ENCODE measurements at places on chromosomes 4 and X. TPM values are rescaled to one million over a fixed set of nuclear protein-coding genes. Genes with fewer than 3 reads are reported as not detected.

- DNase-seq = no peak
- no peaks in the 10 kb centered on the region for H3K4me1 ChIP-seq
- no peaks in the 10 kb centered on the region for H3K27me3 ChIP-seq
- H3K4me3 ChIP-seq = no peak overlapping the region
Observed at GRCh38 chr4:56195025-56195424, 192.3 kb downstream of the AASDH start.

GRCh38 chr4:57501720-57502119 lies 391.5 kb upstream of the IGFBP7 start:
- no peak for DNase-seq
- H3K27ac ChIP-seq = no peak overlapping the region
- no peaks in the 10 kb centered on the region for H3K4me1 ChIP-seq
- no peak overlapping the region for H3K4me3 ChIP-seq

DNA sequence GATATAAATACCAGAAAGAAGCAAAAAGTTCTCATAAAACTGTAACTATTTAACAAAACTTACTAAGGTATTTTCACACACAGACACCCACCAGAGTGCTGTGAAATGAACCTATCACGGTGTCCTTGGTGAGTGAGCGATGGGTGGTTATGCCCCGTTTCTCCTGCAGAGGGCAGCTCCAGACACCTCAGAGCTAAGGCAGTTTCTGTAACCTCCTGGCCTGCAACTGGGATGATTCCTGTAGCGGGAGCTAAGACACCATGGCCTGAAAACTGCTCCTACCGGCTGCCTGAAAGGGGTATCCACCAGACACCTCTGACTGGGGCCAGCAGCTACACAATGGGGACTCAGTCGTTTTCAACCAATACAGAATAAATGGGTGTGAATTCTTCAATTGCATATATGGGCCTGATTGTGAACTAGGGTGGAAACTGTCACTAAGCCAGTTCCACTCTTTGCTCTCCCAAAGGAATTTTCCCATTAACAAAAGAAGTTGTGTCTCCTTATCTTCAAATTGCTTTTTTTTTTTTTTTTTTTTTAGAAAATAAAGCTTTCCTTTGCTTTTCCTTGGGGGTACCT lies 2375.8 kb upstream of the TENM3 start:
- no peak overlapping the region for H3K27ac ChIP-seq
- no peaks in the 10 kb centered on the region for H3K4me1 ChIP-seq
- no peaks in the 10 kb centered on the region for H3K27me3 ChIP-seq
- no peaks in the 10 kb centered on the region for H3K36me3 ChIP-seq
- DNase-seq = peak; percentile 60

The LDB2 gene
- 18.7 TPM for total RNA-seq

- no peaks in the 10 kb centered on the region for H3K27me3 ChIP-seq
- no peaks in the 10 kb centered on the region for H3K36me3 ChIP-seq
- no peaks in the 10 kb centered on the region for H3K4me1 ChIP-seq
Observed at GRCh38 chrX:105114554-105115130, 105.9 kb downstream of the TEX13A start.

- no peak for DNase-seq
- no peaks in the 10 kb centered on the region for H3K27me3 ChIP-seq
Observed at GRCh38 chr4:23728393-23728792, 161.5 kb downstream of the PPARGC1A start.

The FATE1 gene
- not detected for total RNA-seq

GRCh38 chr4:59770601-59771264 lies 1429.4 kb upstream of the ADGRL3 start:
- DNase-seq = no peak
- H3K36me3 ChIP-seq = no peaks in the 10 kb centered on the region
- H3K4me3 ChIP-seq = no peak overlapping the region
- no peak overlapping the region for H3K27ac ChIP-seq

GRCh38 chrX:68396953-68397352 lies 36.3 kb downstream of the OPHN1 start:
- no peaks in the 10 kb centered on the region for H3K27me3 ChIP-seq
- H3K4me1 ChIP-seq = no peaks in the 10 kb centered on the region
- no peak overlapping the region for H3K27ac ChIP-seq
- no peaks in the 10 kb centered on the region for H3K36me3 ChIP-seq
- no peak for DNase-seq
- H3K4me3 ChIP-seq = no peak overlapping the region

- H3K36me3 ChIP-seq = no peaks in the 10 kb centered on the region
- peaks cover 4% of the 10 kb centered on the region for H3K4me1 ChIP-seq
- H3K4me3 ChIP-seq = no peak overlapping the region
- DNase-seq = no peak
Observed at GRCh38 chr4:48243887-48244286, 25.8 kb downstream of the TEC start.

GRCh38 chr4:118012142-118012541 lies 22.1 kb upstream of the NDST3 start:
- H3K4me1 ChIP-seq = no peaks in the 10 kb centered on the region
- no peaks in the 10 kb centered on the region for H3K36me3 ChIP-seq
- no peak overlapping the region for H3K4me3 ChIP-seq
- no peak overlapping the region for H3K27ac ChIP-seq

Measured in liver (tissue), 10 donors.